Psoas muscle (tissue), 8 donors: ENCODE measurements at places on chromosomes 5 and 9. TPM values are rescaled to one million over a fixed set of nuclear protein-coding genes. Genes with fewer than 3 reads are reported as not detected.

The PTPRD gene
- total RNA-seq, result 3.1 TPM

The NKD2 gene
- 0.96 TPM for total RNA-seq

The DDX4 gene
- total RNA-seq, result not detected

The CDKN2B-AS1 gene
- total RNA-seq, result not detected

The WDR38 gene
- not detected for total RNA-seq

- H3K27ac ChIP-seq, result no peak overlapping the region
- no peak overlapping the region for H3K4me3 ChIP-seq
- H3K36me3 ChIP-seq, result no peaks in the 10 kb centered on the region
- DNase-seq, result no peak
Measured at GRCh38 chr5:154356020-154356655, 89.7 kb upstream of the SAP30L start.

DNA sequence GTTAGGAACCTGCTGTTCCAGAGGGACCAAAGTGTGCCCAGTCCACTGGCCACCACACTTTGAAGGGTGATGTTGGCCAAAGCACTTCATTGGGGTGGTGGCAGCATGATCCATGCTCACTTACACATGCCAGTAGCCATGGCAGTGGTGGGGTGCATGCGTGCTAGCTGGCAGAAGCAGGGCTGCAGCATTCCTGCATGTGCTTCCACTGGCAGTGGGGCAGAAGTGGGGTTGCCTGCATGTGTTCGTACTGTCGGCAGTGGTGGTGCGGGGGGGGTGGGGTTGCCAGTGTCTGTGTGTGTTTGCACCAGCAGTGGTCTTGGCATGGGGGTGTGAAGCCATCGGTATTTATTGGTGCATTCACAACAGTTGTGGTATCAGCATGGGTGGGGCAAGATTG lies 260.3 kb upstream of the ANKH start:
- no peaks in the 10 kb centered on the region for H3K27me3 ChIP-seq
- H3K4me3 ChIP-seq, result no peak overlapping the region
- DNase-seq, result no peak
- no peak overlapping the region for H3K27ac ChIP-seq
- no peaks in the 10 kb centered on the region for H3K4me1 ChIP-seq
- no peaks in the 10 kb centered on the region for H3K36me3 ChIP-seq

- no peak for DNase-seq
- no peaks in the 10 kb centered on the region for H3K27me3 ChIP-seq
- no peak overlapping the region for H3K27ac ChIP-seq
- H3K4me1 ChIP-seq, result no peaks in the 10 kb centered on the region
- no peak overlapping the region for H3K4me3 ChIP-seq
- H3K36me3 ChIP-seq, result no peaks in the 10 kb centered on the region
Measured at GRCh38 chr5:111461255-111461671, 51.1 kb downstream of the STARD4 start.

DNA sequence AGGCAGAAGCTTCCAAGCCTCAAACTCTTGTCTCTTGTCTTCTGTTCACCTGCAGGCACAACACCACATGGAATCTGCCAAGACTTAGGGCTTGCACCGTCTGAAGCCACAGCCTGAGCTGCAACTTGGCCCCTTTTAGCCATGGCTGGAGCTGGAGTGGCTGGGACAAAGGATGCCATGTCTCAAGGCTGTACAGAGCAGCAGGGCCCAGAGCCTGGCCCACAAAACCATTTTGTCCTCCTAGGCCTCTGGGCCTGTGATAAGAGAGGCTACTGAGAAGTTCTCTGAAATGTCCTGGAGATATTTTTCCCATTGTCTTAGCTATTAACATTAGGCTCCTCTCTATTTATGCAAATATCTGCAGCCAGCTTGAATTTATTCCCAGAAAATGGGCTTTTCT lies 330.8 kb downstream of the DTWD2 start:
- no peak overlapping the region for H3K4me3 ChIP-seq
- H3K36me3 ChIP-seq, result no peaks in the 10 kb centered on the region
- H3K4me1 ChIP-seq, result no peaks in the 10 kb centered on the region
- no peak for DNase-seq
- no peaks in the 10 kb centered on the region for H3K27me3 ChIP-seq

- no peaks in the 10 kb centered on the region for H3K36me3 ChIP-seq
- peak overlapping the region; percentile 67 for H3K27ac ChIP-seq
- peak overlapping the region; percentile 21 for H3K4me3 ChIP-seq
- H3K27me3 ChIP-seq, result no peaks in the 10 kb centered on the region
- H3K4me1 ChIP-seq, result peaks cover 41% of the 10 kb centered on the region
Measured at GRCh38 chr5:151086192-151086869, 5.5 kb upstream of the TNIP1 start.

DNA sequence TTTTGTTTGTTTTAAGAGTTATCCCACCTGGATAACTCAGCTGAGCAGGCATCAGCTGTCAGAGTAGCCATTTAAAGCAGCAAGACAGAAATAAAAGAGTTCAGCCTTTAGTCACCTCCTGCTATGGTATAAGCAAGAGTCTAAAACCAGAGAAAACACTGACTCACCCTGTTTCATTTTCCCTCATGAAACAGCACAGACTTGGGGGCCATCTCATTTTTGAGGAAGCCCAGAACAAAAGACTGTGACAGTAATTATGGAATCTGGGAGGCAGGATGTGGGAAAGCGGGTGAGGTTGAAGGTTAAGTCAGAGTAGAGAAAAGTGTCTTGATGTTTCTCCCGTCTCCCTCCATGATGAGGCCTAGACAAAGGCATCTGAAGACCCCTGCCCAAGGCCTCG lies 90.2 kb upstream of the FAM174A start:
- no peaks in the 10 kb centered on the region for H3K27me3 ChIP-seq
- no peaks in the 10 kb centered on the region for H3K4me1 ChIP-seq
- H3K36me3 ChIP-seq, result no peaks in the 10 kb centered on the region
- H3K4me3 ChIP-seq, result no peak overlapping the region

- no peaks in the 10 kb centered on the region for H3K36me3 ChIP-seq
- no peak overlapping the region for H3K4me3 ChIP-seq
- no peaks in the 10 kb centered on the region for H3K27me3 ChIP-seq
- DNase-seq, result no peak
- H3K27ac ChIP-seq, result no peak overlapping the region
Measured at GRCh38 chr9:114146735-114147134, 8.6 kb upstream of the COL27A1 start.

DNA sequence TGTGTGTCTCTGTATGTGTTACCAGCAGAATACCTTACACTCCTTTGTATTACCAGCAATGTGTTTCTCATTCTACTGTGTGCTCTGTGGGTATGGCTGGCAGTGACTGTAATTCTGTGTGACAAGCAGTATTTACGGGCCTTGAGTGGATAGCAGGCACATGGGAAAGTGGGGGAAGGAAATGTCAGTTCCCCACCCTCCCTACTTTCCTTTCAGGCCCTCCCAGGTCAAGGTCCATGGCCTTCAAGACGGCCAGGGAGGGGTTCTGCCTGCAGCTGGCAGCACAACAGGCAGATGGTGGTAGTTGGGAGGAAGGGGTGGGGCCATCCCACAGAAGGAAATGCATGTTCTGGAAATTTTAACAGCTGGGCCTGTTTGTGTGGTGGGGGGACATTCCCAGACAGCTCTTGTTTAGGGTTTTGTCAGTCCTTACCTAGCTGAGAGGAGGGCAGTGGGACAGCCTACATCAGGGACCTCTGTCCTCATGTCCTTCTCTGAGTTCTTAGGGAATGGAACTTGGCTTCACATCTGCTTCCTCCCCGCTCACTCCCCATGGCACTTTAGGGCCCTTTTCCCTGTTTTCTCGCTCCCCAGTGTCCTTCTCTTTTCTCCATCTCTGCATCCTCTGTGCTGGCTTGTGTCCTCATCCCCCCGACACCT lies 14.6 kb upstream of the TNIP1 start:
- no peaks in the 10 kb centered on the region for H3K36me3 ChIP-seq
- H3K4me3 ChIP-seq, result no peak overlapping the region
- no peaks in the 10 kb centered on the region for H3K27me3 ChIP-seq
- no peak for DNase-seq

DNA sequence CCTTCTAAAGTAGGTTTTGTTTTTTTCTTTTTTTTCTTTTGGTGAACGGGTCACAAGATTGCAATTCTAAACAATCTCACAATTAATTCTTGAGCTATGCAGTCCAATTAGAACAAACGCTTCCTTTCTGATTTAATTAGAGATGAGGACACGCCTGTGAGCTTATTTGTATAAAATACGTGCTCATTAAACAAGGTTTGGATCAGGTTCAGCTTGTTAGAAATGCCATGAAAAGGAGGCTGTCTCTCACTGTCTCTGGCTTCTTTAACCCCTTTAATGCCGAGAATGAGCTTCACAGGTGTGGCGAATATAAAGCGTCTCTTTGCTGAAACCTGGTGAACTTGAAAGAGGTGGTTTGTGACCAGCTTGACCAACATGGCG lies 191.8 kb downstream of the GAS1 start:
- DNase-seq, result no peak
- no peak overlapping the region for H3K27ac ChIP-seq
- H3K4me3 ChIP-seq, result no peak overlapping the region
- no peaks in the 10 kb centered on the region for H3K36me3 ChIP-seq

GRCh38 chr5:20241351-20241750 lies 253.4 kb upstream of the CDH18 start:
- H3K4me3 ChIP-seq, result no peak overlapping the region
- no peaks in the 10 kb centered on the region for H3K27me3 ChIP-seq
- no peaks in the 10 kb centered on the region for H3K4me1 ChIP-seq
- H3K36me3 ChIP-seq, result no peaks in the 10 kb centered on the region
- no peak overlapping the region for H3K27ac ChIP-seq

GRCh38 chr9:23496489-23497136 lies 329.4 kb downstream of the ELAVL2 start:
- no peaks in the 10 kb centered on the region for H3K36me3 ChIP-seq
- H3K4me1 ChIP-seq, result no peaks in the 10 kb centered on the region
- H3K27ac ChIP-seq, result no peak overlapping the region
- H3K4me3 ChIP-seq, result no peak overlapping the region
- no peak for DNase-seq

DNA sequence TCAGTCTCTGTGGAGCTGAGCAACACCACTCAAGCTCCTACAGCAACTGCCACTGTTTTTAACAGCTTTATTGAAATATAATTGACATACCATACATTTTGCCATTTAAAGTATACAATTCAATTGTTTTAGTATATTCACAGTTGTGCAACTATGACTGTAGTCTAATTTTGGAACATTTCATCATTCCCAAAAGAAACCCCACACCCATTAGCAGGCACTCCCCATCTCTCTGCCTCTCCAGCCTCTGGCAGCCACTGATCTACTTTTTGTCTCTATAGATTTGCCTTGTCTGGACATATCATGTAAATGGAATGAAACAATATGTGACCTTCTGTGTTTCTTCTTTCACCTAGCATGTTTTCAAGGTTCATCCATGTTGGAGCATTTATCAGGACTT lies 43.5 kb downstream of the RUSC2 start:
- DNase-seq, result no peak
- H3K27ac ChIP-seq, result peak overlapping the region; percentile 51
- H3K27me3 ChIP-seq, result no peaks in the 10 kb centered on the region
- H3K36me3 ChIP-seq, result no peaks in the 10 kb centered on the region

DNA sequence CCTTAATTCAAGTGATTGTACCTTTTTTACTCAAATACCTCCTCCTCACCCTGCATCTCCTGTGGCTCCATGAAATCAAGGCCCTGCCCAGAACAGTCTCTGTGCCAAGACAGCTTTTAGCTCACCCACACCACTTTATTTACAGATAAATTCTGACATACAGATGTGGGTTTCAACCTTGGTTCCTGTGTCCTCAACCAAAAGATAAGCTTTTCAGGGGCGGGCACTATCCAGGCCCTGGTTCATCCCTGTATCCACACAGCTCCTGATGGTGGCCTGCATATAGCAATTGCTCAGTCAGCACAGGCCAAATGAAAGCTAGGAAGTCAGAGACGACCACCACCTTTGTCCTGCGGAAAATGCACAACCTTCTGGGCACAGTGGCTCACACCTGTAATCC lies 8.3 kb downstream of the SHB start:
- DNase-seq, result no peak
- H3K27me3 ChIP-seq, result no peaks in the 10 kb centered on the region
- no peak overlapping the region for H3K27ac ChIP-seq
- no peak overlapping the region for H3K4me3 ChIP-seq
- H3K36me3 ChIP-seq, result no peaks in the 10 kb centered on the region
- H3K4me1 ChIP-seq, result peaks cover 67% of the 10 kb centered on the region

- no peak overlapping the region for H3K27ac ChIP-seq
- DNase-seq, result no peak
- H3K4me3 ChIP-seq, result no peak overlapping the region
- H3K27me3 ChIP-seq, result no peaks in the 10 kb centered on the region
Measured at GRCh38 chr5:89034588-89034987, 151.6 kb upstream of the MEF2C start.

GRCh38 chr5:96818125-96818788 lies 10.5 kb upstream of the ERAP1 start:
- DNase-seq, result no peak
- no peaks in the 10 kb centered on the region for H3K27me3 ChIP-seq
- peaks cover 6% of the 10 kb centered on the region for H3K4me1 ChIP-seq
- H3K27ac ChIP-seq, result no peak overlapping the region
- no peak overlapping the region for H3K4me3 ChIP-seq

DNA sequence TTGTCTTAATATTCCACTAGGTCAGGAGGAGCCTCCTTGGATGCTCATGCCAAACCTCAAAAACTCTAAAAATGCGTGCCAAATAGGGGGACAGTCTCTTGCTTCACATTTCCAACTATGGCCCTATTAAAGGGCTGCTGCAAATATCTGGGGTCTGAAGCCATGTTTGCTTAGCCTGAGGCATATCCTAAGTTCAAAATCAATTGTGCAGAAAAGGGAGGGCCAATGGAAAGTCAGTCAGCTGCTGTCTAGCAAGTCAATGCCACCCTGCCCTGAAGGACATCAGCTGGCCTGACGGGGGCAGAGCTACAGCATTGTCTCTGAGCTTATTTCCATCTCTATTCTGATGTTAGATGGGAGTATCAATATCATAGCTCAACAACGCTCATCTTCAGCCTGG lies 93.6 kb downstream of the SH3TC2 start:
- no peaks in the 10 kb centered on the region for H3K27me3 ChIP-seq
- no peaks in the 10 kb centered on the region for H3K36me3 ChIP-seq
- H3K4me1 ChIP-seq, result peaks cover 70% of the 10 kb centered on the region
- no peak overlapping the region for H3K4me3 ChIP-seq
- no peak for DNase-seq

DNA sequence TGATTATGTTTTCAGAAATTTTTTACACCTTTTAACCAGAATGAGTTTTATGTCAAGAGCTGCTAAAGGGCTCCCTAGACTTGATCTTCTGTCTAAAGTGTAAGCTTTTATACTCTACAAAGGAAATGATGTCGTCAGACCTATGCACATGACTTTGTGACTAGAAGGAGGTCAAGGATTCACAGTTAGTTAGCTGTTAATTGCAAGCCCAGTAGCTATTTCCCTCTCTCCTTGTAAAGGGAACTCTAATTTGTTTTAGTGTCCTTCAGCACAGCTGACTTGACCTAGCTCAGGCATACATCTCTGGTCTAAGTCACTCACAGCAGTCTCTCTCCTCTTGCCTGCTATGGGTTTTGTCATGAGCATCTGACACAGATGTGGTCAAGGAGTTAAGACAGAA lies 173.5 kb upstream of the NREP start:
- no peaks in the 10 kb centered on the region for H3K27me3 ChIP-seq
- no peak for DNase-seq
- H3K4me1 ChIP-seq, result peaks cover 7% of the 10 kb centered on the region
- no peak overlapping the region for H3K4me3 ChIP-seq
- no peaks in the 10 kb centered on the region for H3K36me3 ChIP-seq
